ENCODE measurements at places on chromosomes 6 and 20.

- no peak for DNase-seq
These were observed 116.6 kb downstream of the PLCB4 start for GRCh38 chr20:9185511-9185910.

DNA sequence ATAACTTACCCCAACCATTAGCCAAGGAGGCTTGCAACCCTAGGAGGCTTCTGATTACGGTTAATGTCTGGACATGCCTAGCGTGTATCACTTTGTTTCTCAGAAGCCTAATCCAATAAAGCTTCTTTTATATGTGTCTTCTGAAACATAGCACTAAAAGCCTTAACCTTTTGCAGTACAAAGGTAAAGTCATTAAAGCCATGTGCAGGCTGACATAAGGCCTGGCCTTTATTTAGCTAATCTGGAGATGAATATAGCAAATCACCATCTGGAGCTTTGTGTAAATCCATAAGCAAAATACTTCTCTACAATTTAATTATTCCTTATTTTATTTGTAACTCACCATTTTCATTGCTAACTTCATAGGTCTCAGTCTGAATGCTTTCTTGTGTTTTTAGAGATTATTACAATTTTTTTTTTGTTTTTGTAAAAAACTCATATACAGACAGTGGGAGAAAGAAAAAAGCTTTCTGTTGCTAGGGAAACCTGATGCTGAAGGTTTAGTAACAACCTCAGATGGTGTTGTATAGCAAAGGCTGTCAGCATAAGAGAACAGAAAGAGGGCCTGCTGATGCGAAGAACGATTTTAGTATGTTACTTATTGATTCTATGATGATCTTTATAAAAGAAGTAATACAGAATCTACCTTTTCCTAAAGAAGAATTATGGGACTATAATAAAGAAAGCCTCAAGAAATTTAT, at the start of gene EYS:
EYS (minus strand) TSS at position 101 of the 701 bp plus-strand sequence. CDS start 211,816 bp downstream, outside the sequence.
- no peak for DNase-seq

DNA sequence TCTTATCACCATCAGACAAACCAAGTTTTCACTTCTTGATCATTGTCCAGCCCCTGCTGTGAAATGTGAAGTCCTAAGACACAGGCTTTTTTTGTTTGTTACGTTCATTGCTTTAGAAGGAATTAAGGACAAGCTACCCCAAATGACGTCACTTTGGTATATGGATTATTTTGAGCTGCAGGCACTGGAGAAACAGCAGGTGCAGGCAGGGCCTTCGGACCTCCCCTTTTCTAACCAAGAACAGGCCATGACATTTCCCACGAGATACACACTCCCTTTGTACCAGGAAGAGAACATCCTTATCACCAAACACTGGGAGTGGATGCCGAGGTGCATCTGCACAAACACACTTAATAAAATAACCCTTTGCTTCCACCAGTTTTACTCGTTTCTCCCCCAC, 418.0 kb upstream of the SULF2 start:
- no peak for DNase-seq

GRCh38 chr6:109393886-109394281, 11.6 kb upstream of the CD164 start:
- DNase-seq, result no peak

- no peak for DNase-seq
These were observed 38.4 kb upstream of the HLA-G start for GRCh38 chr6:29789176-29789575.

DNA sequence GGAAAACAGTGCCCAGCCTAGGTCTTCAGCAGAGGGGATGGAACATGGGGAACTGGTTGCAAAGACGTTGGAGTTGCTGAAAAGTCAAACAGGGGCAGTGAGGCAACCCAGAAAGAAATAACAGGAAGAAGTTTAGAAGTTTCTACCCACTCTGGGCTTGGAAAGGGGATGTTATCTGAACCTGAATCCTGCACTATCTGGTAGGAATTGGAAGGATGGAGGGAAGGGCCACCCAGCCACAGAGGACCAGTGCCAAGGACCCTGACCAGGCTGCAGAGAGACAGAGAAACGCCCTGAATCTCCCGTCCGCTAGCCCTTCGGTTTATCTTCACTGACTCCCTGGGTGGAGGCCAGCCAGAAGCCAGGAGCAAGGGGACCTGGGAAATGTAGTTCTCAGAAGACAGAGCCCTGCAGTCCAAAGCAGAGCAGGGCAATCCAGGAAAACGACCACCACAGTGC, 217.3 kb upstream of the RREB1 start:
- DNase-seq, result no peak

GRCh38 chr20:46188866-46189541, 70.9 kb downstream of the CD40 start:
- no peak for DNase-seq

GRCh38 chr6:68114463-68115047, 520.5 kb upstream of the ADGRB3 start:
- DNase-seq, result no peak

- no peak for DNase-seq
These were observed 84.9 kb downstream of the FBXO5 start for GRCh38 chr6:152897807-152898399.

DNA sequence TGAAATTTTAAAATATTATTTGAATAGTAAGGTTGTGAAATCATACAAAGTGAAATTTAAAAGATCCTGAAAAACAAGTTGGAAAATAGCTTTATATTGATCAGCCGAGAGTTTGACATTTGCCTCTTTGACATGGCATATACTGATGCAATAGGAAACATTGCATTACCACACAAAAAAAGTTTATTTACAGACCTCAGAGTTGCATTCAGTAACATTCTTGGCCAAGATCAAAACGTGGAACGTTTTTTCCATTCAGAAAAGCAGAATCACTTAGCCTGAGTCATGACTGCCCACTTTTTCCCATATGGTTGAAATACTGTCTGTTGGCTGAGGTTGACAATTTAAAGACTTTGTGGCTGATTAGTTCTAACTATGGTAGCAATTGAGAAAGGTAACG, 55.1 kb upstream of the BACH2 start:
- no peak for DNase-seq

GRCh38 chr6:16752206-16752866, 8.9 kb downstream of the ATXN1 start:
- peak; percentile 81 for DNase-seq

DNA sequence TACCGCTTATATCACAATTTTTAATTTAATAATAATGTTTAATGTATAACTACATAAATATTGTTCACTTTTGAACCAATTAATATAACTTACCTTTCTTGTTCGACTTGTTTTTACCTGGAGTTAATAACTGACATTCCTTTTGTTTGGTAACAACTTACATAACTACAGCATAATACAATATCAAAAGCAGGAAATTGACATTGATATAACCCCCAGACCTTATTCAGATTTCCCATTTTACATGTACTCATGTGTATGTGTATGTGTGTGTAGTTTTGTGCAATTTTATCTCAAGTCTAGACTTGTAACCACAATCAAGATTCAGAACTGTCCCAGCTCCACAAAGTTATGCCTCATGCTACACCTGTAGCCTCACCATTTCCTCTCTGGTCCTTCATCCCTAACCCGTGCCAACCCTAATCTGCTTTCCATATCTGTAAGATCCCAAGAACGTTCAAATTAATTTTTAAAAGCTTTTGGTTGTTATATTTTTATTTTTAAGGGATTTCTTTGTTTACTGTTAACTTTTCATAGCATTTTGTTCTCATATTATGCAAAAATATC, 190.6 kb downstream of the MANEA start:
- DNase-seq, result no peak

GRCh38 chr20:33925867-33926266, 67.8 kb upstream of the RALY start:
- DNase-seq, result no peak

GRCh38 chr6:118810420-118811027, 83.4 kb upstream of the ASF1A start:
- no peak for DNase-seq

DNA sequence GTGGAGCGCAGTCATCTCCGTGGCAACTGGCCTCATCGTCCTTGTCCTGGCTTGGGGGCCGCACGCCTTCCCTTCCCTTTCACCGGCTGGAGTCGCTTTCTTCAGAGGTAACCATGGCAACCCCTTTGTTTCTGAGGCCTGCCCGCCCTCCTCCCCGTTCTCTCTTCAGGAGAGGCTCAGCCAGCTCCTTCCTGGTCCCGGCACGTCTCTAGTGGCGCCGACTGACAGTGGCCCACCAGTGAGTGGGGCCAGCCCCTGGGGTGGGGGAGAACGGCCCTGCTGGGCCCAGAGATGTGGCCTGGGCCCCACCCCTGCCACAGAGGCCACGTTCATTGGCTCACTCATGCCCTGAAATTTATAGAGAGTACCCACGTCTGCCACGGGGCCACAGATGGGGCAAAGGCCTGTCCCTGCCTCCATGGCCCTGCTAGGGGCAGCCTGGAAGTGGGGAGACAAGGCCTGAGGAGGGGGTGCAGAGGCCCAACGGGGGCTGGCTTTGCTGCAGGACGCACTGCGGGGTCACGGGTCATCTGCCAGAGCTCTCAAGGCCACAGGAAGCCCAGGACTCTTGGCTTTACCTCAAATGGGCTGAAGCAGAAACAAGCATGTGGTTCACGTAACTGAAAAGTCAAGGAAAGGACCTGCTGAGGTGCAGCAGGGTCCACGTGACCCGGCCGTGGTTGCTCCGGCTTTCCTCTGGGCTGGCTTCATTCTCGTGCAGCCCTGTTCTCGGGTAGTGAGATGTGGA, 1.4 kb upstream of the OSBPL2 start:
- DNase-seq, result no peak

GRCh38 chr6:69422020-69422419, 374.8 kb downstream of the LMBRD1 start:
- no peak for DNase-seq

DNA sequence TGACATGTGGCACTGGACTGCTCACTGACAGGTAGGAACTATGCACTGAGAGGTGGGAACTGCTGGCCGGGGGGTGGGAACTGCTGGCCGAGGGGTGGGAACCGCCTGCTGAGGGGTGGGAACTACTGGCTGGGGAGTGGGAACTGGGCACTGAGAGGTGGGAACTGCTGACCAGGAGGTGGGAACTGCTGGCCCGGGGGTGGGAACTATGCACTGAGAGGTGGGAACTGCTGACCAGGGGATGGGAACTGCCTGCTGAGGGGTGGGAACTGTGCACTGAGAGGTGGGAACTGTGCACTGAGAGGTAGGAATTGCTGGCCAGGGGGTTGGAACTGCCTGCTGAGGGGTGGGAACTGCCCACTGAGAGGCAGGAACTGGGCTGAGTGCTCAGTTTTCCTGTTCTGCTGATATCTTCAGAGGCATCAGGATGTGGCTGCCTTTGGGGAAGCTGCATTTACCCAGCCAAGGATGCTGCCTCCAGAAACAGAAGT, 90.2 kb downstream of the THBS2 start:
- no peak for DNase-seq

GRCh38 chr20:54345301-54345724, 130.1 kb upstream of the DOK5 start:
- peak; percentile 77 for DNase-seq

DNA sequence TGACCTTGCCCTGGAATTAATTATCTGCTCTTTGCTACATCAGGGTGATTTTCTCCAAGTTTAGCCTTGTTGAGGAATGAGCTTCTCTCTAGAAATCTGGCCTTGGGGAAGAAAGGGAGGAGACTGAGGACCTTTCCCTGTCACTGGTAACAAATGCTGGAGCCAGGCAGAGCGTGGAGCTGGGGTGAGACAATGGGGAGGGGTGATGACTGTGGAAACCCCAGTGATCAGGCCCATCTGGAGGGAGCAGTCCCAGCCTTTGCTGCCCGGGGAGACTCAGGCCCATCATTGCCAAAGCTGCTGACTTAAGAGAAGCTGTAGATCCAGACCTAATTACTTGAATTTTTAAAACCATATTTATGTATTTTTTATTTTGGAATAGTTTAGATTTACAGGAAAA, 31.3 kb downstream of the BCAS4 start:
- no peak for DNase-seq

DNA sequence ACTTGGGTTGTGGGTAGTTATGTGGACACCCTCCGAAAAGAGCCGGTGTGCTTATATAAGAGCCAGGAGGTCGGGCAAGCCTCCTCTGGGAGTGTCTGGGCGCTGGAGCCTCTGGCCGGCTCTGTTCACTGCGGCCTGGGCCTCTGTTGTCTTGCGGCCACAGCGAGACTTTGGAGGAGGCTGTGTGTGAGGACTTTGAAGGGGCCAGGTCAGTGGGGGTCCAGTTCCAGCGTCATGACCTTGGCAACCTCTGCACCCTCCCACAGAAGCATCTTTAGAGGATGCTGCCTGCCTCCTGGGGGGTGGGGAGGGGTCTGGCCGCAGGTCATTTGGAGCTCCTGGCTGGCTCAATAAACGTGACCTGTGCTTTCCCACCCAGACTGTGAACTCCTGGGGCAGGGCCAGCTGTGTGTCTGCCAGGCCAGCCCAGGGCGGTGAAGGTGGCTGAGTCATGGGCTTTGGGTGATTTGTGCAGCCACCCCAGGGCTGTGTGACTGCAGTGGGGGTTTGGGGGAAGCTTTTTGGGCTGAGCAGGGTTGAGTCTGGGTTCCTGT, 1.2 kb downstream of the TCEA2 start:
- no peak for DNase-seq

GRCh38 chr20:62120990-62121775, 1.1 kb upstream of the LSM14B start:
- no peak for DNase-seq

GRCh38 chr6:75501756-75502155, 8.2 kb upstream of the FILIP1 start:
- DNase-seq, result no peak

DNA sequence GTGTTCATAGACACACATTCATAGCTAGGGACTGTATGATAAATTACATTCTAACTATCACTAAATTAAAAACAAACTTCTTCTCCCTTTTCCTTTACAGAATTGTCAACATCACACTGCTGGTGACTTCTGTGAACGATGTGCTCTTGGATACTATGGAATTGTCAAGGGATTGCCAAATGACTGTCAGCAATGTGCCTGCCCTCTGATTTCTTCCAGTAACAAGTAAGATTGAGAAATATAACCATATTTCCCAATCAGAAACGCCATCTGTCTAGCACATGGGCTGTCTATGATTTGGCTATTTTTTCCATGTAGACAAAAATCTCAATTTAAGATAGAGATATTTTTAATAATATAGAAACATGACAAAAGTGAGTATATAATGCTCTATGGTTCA, 367.7 kb downstream of the ARHGAP18 start:
- DNase-seq, result peak; percentile 64

- DNase-seq, result peak; percentile 10
These were observed 44.4 kb downstream of the DCDC2 start for GRCh38 chr6:24313251-24314141.

- DNase-seq, result no peak
These were observed 553.7 kb downstream of the CD83 start for GRCh38 chr6:14671261-14671681.

GRCh38 chr6:156102129-156102528, 646.5 kb upstream of the NOX3 start:
- no peak for DNase-seq
